ENCODE measurements at places on chromosomes 16 and 17.

- DNase-seq, result no peak
Measured at GRCh38 chr16:83336603-83337002, 471.2 kb upstream of the HSBP1 start.

GRCh38 chr16:62764572-62764971 lies 728.3 kb upstream of the CDH8 start:
- DNase-seq, result no peak

DNA sequence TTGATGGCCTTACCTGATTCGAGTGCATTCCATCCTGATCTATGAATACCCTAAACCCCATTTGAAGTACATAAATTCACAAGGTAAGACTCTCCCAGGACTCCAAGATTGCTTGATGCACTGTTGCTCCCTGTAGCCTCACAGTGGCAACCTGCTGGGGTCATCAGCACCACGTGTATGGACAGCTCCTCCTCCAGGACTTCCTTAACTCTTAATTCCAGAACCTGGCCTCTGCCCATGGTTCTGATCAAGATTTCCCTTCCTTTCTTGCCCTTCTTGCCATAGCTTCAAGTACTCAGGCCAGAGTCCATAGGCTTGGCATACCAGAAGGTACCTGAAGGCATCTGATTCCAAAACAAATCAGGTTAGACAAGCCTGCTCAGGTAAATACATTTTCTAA lies 34.0 kb upstream of the NLK start:
- peak; percentile 68 for DNase-seq

DNA sequence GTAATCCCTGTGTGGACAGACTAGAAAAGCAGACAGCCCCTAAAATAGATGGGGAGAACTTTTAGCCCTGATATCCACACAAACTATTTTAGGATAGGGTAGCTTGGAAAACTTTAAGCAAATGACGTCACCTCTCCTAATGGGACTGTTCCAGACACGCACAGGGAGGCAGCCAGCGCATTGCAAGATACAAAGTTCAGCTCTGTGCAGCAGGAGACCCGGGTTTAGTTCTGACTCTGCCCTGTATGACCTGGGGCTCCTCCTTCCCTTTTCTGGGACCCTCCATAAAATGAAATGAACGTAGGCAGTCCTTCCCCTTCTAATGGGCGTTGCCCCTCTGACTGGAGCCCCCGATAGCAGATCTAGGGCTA lies 6.3 kb downstream of the ZNF689 start:
- DNase-seq, result no peak

- no peak for DNase-seq
Measured at GRCh38 chr17:37744961-37745800, at the start of gene HNF1B. Gene HNF1B (minus strand): TSS chr17:37745059. CDS start chr17:37744884, 175 bp downstream.

DNA sequence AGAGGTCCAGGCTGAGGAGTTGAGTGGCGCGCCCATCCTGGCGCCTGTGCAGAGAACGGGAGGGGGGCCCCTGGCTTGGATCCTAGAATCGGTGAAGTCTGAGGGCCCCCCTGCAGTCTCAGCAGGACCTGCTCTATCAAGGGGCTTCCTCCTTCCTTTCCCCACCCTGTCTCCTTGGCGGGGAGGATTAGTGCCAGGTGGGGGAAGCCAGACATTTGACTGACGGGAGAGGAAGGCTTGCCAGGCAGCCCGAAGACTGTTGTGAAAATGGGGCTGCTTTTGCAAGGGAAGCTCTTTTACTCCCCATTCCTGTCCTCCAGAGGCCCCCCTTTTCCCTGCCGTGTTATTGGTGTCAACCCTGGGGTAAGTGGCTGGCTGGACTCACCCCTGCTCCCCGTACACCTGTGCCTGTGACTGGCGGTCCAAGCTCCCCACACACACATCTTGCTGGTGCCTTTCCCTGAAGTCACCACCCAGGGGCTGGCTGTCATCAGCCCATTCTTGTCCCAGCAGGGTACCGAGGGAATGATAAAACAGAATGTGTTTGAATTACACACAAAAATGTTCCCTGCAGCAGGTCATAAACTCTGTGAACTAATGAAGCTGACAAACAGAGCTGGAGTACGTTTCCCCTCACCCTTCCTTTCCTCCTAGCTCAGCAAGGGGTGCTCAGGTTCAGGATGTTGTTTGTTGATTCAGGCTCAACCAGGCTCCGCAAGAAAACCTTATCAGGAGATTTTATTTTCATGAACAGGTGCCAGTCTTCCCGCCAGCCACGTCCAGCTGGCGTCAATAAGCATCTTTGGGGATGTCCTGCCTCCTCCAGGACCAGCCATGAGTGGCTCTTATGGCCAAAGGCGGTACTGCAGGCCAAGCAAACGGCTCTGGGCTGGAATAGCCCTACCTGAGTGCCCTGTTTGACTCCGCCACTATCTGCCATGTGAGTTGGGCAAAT lies 4.4 kb upstream of the ARMC7 start:
- DNase-seq, result no peak

GRCh38 chr16:2779151-2779920 lies 2.3 kb upstream of the ELOB start:
- no peak for DNase-seq

- DNase-seq, result peak; percentile 76
Measured at GRCh38 chr16:85378145-85379040, 234.7 kb upstream of the GSE1 start.

DNA sequence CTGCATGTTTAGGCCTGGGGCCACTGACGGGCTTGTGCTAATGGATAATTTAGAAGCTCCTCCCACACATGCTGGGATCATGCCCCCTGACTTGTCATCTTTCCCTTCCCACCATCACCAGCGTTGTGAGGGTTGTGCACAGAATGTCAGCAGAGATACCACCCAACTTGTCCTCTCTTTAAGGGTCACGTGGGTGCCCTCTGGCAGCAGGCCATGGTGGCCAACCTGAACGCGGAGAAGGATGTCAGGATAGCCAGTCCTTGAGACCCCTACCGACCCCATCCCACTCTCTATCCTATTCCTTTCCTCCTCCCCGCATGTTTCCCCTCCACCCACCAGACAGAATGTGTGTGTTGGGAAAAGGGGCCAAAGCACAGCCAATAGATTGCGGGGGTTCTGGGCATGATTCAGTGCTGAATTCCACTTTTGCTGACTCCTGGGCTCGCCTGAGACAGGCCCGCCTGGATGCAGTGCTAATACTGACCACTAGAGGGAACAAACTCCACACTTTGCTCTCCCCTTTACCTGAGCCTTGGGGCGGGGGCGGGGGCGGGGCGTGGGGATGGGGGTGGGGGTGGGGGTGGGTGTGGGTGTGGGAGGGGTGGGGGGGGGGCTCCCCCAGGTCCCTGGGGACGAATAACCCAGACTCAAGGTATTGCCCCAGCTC lies at the start of gene GH2:
TSS of gene GH2 (minus strand) at position 10 of the 667 bp plus-strand sequence. CDS start 143 bp downstream, outside the sequence.
- peak; percentile 76 for DNase-seq

- no peak for DNase-seq
Measured at GRCh38 chr16:1906055-1906845, 12.0 kb downstream of the HS3ST6 start.

- no peak for DNase-seq
Measured at GRCh38 chr16:71711789-71712188, 12.7 kb downstream of the PHLPP2 start.

- no peak for DNase-seq
Measured at GRCh38 chr17:34782271-34782670, 179.0 kb downstream of the CCT6B start.

GRCh38 chr16:74219706-74220105 lies 76.9 kb upstream of the PSMD7 start:
- no peak for DNase-seq

DNA sequence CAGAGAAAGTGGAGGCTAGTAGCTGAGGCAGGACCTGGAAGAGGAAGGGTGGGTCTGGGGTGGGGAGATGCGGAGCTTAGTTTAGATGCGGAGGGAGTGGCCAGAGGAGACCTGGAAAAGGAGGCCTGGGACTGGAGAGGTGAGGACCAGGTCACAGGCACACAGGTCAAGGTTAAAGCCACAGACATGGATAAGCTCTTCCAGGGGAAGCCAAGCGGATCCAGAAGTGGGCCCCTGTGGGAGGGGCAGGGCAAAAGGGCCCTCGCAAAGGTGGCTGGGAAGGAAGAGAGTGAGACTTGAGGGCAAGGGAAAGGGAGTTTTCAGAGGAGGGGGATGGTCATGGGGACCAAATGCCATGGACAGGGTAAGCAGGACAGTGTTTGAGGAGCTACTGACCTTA lies 13.9 kb upstream of the MLLT6 start:
- DNase-seq, result no peak

DNA sequence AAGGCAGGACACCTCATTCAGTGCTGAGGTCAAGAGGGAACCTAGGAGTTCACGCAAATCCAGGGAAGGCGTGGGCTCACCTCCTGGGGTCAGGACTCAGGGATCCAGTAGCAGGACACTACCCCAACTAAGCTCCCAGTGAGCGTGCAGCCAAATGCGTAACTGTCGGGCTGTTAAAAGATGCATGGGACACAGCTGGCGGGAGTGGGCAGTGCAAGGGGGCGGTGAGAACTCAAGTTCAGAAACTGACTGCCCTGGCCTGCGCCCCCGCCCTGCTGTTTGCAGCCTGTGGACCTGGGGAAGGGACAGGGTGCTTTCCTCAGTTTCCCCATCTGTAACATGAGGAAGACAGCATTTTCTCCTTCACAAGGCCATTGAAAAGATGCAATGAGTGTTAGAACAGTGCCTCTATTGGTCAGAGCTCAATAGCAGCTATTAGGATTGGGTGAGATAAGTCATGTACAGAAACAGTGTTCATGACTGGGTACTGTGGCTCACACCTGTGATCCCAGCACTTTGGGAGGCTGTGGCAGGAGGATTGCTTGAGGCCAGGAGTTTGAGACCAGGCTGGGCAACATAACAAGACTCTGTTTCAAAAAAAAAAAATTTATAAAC lies 20.2 kb downstream of the CDIPT start:
- DNase-seq, result no peak

DNA sequence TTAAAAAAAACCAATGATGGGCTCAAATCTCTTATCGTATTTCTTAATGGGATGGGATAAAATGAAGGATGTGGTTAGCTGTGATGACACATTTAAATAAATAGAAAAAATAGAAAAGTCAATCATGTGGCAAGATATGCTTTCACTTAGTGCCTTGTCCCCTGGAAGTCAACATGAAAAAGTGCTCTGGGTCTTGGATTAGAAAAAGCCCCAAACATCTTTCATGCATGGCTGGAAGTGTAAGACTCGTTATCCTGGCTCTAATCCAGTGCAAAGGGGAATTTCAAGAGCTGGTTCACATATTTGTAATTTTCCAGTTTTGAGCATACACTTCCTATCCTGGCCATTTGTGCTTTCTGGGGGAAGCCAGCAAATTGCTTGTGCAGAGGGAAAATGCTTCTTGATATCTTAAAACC lies 160.9 kb downstream of the MAP2K6 start:
- DNase-seq, result no peak

GRCh38 chr16:66035096-66035495 lies 331.4 kb upstream of the CDH5 start:
- no peak for DNase-seq

- peak; percentile 73 for DNase-seq
Measured at GRCh38 chr16:81424771-81425170, 19.8 kb upstream of the CMIP start.

DNA sequence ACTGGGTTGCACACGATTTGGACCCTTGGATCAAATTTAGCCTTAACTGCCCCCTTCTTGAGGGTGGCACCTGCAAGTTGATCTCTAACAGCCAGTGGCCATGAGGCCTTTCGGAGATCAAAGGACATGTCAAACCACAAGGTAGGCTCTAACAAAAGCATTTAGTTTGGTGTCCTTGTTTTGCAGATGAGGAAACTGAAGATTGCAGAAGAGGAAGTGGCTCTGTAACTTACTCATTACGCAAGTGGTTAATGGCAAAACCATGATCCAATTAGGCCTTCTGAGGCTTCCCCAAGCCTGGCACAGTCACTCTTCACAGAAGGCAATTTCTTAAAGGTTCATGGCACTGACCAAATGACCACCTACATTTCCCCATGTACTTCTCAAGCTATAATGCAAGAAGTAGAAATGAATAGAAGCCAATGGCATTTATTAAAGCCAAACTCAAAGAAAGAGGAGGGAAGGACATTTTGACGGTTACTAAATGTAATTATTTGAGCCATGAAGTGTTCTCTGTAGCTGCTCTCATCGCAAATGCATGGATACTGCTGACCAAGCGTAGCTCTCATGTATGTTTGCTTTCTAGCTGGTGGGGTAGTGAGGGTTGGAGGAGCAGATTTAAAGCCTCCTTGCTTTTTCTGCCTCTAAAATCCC lies 32.8 kb upstream of the ABCC12 start:
- peak; percentile 73 for DNase-seq

DNA sequence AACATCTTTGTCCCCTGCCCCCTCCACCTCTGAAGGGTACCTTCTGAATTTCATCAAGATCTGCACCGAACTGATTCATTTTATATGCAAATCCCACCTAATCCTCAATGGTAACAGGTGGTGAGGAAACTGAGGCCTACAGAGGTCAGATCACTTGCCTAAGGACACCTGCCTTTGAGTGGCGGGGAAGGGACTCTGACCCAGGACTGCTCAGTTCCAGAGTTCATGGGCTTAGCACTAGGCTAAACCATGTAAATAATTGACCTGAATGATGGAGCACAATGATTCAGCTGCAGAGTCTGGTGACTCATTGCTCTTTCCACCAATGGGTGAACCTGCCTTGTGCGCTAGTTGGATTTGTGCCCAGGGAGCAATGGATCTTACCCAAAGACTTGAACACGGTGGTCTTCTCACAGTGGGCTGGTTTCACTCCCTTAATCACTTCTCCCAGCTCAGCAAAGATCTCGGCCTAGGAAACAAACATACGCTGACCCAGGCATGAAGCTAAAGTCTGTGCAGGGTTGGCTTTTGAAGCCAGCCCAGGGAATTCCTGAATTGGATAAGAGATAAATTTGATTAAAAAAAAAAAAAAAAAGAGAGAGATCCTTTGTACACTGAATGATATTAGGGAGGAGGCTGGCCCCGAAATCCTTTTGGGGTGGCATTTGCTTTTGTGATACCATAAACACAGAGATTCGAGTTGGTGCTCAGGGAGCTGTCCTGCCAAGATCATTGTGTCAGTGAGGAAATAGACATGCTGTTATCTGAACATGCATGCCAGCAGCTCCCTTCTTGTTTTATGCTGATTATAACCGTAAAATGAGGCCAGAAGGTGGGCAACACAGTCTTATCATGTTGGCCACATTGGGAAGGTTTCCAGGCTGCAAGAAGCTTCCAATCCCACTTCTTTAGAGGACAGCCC lies 17.0 kb downstream of the CRYM start:
- DNase-seq, result no peak

- no peak for DNase-seq
Measured at GRCh38 chr17:36515837-36516236, 18.8 kb downstream of the MYO19 start.

DNA sequence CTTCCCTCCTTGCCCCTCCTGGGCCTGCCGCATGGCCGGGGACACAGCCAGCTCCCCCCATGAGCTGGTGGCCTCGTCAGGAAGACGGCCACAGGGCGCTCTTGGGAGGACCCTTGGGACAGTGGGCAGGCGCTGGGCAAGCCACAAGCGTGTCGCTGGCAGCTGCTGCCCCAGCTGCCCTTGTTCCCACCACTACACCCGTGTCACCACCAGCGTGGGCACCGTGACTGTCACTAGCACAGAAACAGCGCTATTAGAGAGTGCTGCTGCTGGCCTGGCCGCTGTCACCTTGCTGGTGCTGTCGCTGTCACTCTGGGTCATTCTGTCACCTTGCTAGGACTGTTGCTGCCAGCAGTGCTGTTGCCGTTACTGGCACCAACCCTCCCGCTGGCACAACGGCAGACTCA lies 47.2 kb downstream of the ZFPM1 start:
- DNase-seq, result no peak

- DNase-seq, result peak; percentile 52
Measured at GRCh38 chr17:17837380-17837821, 615 bp upstream of the SREBF1 start.

GRCh38 chr16:27398894-27399853 lies 2.8 kb upstream of the IL21R start:
- peak; percentile 79 for DNase-seq

- DNase-seq, result no peak
Measured at GRCh38 chr17:49775546-49776260, 11.8 kb upstream of the FAM117A start.

- no peak for DNase-seq
Measured at GRCh38 chr17:76365256-76365903, 11.7 kb upstream of the PRPSAP1 start.
